Pancreas (tissue), 10 donors: ENCODE measurements at places on chromosomes 7 and 10.

GRCh38 chr7:70484255-70484654, 647.7 kb upstream of the GALNT17 start:
- no peak for DNase-seq

- DNase-seq = no peak
Measured at GRCh38 chr7:101179117-101179516, 976 bp downstream of the NAT16 start.

- no peak for DNase-seq
Measured at GRCh38 chr10:81978238-81978637, 103.2 kb downstream of the NRG3 start.

DNA sequence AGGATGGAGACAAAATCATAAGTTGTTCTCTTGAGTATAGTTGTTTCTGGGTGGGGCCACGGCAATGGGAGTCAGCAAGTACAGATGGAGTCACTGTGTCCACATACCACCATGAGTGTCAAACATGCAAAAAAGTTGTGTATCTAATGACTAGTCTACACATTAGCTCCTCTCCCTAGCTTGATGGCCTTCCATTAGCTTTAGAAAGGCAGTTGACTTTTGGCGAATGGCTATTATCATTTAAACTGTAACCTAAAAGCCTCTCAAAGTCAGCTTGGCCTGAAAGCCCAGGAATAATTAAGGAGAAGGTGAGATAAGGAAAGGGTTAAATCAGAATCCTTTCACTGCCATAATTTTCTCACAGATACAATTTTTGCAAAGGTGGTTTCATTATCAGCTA, 95.5 kb upstream of the MEOX2 start:
- DNase-seq = no peak

DNA sequence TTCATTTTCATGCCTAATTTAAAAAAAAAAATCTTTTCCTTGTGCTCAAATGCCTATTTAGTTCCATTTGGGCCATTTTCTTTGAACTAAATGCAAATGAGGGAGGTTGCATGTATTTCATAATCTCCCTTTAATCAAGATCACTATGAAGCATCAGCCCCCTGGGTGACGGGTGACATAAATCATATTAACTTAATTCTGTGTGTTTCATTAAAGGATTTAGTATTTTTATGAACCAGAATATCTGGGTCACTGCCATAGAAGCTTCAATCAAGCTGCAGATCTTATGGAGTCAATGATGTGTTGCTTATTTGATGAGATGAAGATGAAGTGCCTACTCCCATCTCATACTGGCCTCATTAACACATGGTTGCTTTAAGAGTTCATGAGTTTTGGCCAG, 301.9 kb upstream of the PRKCQ start:
- DNase-seq = no peak

- DNase-seq = no peak
Measured at GRCh38 chr7:44761207-44762161, 12.8 kb downstream of the ZMIZ2 start.

DNA sequence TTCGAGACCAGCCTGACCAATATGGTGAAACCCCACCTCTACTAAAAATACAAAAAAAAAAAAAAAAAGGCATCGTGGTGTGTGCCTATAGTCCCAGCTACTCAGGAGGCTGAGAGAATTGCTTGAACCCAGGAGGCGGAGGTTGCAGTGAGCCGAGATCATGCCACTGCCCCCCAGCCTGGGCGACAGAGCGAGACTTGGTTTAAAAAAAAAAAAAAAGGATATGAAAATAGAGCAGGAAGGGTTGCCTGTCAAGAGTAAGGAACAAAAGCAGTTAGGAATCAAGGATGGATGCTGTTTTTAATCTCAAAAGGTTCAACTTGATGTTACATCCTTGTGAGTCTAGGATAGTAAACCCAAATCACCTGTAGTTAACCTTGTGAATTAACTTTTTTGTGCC, 11.8 kb upstream of the ASCC1 start:
- DNase-seq = no peak

GRCh38 chr10:35607475-35608327, 2.6 kb downstream of the GJD4 start:
- no peak for DNase-seq
